Adipocyte (in vitro differentiated cells): ENCODE measurements at places on chromosomes 11 and 22.
A peak's percentile ranks its signal among the peaks of the same experiment; 100 is the strongest.

DNA sequence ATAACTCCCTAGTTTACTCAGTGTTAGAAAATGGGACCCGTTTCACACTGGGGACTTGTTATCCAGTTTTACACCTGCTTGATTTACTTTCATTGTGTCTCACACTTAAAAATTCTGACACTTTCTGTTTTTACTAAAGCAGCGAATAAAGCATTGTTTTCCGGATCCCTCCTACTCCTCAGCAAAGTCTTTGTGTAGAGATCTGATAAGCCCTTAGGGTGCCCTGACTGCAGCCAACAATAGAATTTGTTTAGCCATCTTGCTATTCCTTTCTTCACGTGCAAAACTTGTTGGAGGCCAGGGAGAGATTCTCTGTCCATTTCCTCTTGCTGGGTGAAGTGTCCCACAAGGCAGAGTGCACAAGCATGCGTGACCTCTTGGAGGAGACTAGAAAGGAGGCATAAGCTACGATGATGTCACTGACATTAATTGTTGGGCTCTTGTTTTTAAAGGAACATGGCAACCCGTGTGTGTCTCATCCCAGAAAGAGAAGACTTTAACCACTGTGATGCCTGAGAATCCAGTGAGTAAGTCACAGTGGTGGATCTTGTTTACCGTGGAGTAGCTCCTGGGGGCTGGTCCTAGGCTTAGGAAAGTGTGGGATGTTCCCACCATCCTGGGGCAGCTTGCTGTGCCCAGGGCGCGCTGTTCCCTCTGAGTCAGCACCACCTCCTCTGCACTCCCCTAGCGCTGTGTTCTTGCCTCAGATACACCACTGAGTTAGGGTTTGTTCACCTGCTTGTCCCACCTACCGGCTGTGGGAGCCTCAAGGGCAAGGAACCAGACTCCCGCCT lies 27.7 kb downstream of the MICAL2 start:
- DNase-seq: no peak

DNA sequence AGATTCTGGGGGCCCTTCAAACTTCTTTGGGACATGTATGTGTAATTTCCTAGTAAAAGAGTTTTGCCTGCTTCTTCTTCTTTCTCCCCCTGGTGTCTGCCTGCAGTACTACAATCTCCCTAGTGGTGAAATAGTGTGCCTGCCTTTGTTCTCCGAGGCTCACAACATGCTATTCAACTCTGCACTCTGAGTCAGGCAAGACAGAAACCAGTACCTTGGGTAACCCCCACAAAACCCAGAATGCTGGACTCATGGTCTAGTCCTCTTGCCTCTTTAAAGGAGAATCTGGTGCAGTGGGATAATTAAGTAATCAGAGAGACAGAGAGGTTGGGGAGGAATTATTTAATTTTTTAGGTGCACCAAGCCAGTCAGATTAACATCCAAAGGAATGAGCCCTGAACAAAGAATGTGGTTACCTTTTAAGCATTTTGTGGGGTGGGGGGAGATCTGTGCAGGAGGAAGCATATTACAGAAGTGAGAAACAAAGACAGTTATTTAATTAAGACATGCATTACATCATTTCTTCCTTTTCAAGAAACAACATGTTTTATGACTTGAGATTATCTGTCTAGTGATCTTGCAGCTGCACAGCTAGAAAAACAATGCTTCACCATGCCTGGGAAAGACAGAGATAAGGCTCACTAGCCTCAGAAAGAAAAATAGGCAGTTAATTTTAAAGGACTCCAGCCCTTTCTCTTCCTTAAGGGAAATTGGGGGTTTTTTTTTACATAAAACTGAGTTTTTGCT lies 11.0 kb upstream of the MS4A6A start:
- peak; percentile 59 for DNase-seq

DNA sequence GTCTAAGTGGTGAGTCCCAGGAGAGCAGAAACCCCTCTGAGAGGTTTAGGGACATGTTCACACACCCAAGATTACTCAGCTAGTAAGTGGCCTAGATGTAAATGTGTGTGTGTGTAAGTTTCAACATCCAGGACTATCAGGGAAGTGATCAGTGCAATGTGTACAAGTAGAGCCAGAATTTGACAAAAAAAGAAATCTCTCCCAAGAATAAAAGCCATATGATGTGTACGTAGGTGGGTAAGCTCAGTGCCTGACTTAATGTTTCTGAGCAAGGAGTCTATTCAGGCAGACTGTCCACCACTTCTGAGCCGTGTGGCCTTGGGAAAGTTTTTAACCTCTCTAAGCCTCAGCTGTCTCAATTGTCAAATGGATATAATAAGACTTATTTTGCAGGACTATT lies 133.8 kb upstream of the NAV2 start:
- DNase-seq: no peak

DNA sequence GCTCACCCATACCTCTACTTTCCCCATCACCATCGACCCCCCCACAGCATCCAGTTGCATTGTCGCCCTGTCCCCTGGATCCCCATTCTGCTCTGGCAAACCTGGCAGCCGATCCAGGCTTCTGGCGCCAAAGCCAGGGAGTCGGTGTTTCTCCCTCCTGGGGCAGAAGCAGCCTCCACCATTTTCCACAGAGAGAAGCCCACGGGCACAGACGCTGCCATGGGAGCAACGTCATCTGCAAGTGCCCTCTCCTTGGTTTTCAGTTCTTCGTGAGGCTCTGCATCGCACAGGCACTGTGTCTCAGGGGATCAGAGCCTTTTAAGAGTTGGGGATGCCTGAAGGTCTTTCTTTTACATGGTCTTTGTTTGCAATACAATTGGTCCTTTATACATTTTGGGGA lies 2.3 kb downstream of the YPEL4 start:
- DNase-seq: peak; percentile 29

DNA sequence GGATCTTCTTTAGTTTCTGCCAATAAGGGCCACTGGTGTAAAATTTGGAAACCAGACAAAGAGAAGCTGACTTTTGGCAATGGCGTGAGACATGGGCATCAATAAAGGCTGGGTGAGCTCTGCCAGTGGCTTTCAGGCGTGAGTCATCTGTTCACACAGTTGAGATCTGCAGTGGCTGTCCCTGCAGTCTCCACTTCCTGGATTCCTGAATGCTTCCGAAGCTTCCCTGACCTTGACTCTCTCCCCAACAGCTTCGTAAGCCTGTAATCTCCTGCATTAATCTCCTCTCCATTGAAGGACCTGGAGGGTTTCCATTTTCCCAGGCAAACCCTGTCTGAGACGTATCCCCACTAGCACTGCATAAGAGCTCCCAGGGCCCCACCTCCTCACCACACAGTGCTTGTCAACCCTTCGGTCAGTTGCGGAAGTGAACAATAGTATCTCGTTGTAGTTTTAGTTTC lies 574.7 kb downstream of the TBC1D22A start:
- peak; percentile 28 for DNase-seq

GRCh38 chr11:119419834-119420492 lies 3.0 kb downstream of the THY1 start:
- DNase-seq: no peak

DNA sequence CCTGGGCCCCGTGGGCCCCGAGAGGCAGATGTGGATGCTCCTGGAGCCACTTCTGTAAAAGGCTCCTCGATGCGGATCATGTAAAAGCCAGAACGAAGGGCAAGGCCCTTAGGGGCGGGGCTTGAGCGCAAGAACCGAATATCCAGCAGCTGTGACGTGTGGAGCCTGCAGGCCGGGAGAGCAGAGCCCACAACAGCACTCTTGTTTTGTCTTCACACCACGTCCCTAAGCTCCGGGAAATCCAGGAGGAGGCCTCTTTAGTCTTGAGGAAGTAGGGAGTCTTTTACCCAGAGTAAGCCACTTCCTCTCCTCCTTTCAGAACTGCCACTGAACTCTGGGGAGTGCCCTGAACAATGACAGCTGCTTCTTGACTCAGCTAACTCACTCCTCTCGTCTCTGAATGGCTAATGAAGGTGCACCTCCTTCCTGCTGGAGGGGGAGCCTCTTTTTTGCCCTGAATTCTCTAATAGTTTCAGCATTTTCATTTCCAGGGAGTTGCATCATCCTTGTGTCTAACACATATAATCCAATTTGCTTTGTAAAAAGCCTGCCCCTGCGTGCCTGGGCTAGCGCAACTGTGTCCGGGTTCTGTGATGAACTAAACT lies 12.5 kb downstream of the L3MBTL2 start:
- DNase-seq: peak; percentile 91

GRCh38 chr22:50227579-50228215 lies 17.1 kb downstream of the TUBGCP6 start:
- DNase-seq: no peak

GRCh38 chr11:76026281-76026680 lies 180.0 kb downstream of the WNT11 start:
- DNase-seq: no peak

GRCh38 chr22:36289406-36289870 lies 36.5 kb downstream of the APOL1 start:
- DNase-seq: no peak

DNA sequence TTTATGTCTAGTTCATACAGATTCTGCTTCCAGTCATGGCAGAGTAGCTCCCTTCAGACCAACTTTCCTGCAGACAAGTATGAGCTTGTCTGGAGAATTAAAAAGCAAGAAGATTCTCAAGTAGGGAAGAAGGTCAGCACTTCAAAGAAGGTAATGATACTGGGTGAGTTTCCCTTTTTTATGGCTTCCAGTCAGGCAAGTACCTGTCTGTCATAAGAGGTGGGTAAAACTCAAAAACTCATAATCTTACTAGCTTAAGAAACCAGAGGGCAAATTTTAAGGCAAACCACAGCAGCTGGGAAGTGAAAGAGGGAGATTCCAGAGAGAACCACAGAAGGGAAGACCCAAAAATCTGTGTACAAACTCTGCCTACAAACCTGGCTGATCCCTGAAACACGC lies 54.2 kb downstream of the DENND5A start:
- DNase-seq: no peak

GRCh38 chr11:116215471-116216113 lies 557.2 kb downstream of the BUD13 start:
- no peak for DNase-seq

DNA sequence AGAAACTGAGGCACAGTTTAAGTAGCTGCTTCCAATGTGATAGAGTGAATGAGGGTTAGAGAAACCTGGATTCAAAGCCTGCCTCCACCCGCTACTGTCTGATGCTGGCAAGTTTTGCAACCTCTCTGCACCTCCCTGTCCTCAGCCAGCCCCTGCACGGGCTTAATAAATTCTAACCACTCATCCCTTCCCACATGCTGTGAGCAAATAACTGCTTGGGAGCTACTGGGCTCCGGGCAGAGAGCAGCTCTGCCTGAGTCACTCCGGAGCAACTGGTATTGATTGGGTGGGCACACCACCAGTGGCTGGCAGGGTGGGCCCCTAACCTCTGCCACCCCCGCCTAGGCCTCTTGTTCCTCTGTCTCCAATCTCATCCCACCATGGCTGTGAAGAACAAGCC lies 104.3 kb upstream of the SYT13 start:
- DNase-seq: no peak

DNA sequence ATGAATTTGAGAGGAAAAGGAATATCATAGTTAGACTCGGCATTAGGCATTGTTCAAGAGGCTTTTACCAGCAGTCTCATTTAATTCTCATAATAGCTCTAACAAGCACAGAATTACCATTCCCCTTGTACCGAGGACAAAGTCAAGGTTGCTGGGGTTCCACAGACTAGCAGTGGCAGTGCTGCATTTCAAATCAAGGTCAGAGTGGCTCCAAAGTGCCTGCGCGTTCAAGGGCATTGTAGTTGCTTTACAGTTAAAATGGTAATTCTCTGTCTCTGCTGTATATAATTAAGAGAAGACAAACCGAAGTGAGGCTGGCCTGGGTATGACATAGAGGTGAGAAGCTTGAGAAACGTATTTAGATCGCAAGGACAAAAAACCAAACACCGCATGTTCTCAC lies 40.4 kb upstream of the TP53AIP1 start:
- DNase-seq: no peak

DNA sequence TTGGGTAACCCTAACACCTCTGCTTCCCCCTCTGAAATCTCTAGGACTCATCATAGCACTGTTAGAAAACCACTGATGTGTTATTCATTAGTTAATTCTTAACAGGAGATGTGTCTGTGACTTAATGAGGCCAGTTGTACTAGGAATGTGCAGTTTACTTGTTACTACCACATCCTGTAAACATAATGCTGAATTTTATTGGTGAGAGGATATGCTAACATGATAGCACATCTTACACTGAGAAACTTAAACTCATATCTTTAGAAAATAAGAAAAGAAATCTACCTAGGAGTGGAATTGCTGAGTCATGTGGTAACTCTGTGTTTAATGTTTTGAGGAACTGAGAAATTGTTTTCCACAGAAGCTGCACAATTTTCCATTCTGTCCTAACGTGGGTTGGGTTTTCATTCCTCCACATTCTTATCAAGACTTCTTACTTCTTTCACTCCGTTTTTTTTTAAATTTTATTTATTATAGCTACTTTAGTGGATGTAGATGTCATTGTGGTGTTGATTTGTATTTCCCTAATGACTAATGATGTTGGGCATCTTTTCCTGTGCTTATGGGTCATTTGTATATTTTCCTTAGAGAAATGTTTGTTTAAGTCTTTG lies 33.7 kb downstream of the RNF121 start:
- DNase-seq: peak; percentile 58

GRCh38 chr11:44559207-44559939 lies 6.1 kb upstream of the CD82 start:
- no peak for DNase-seq

DNA sequence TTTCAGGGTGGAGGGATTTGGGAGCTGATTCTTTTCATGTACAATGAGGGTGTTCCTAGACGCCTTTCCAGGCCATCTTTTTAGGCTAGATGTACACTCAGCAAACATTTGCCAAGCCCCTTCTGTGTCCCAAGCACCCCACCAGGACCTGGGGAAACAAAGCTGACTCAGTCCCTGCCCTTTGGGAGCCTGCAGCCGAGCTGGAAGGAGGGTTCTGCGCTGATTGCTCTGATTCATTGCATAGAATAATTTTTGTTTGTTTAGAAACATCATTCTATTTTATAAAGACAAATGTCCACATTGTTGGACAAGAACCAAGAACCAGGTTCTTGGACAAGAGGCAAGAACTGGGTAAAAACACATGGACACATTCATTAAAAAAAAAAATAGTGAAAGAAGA lies 16.7 kb downstream of the TP53AIP1 start:
- DNase-seq: no peak

- no peak for DNase-seq
Observed at GRCh38 chr11:64476881-64477280, 114.1 kb upstream of the SLC22A12 start.

DNA sequence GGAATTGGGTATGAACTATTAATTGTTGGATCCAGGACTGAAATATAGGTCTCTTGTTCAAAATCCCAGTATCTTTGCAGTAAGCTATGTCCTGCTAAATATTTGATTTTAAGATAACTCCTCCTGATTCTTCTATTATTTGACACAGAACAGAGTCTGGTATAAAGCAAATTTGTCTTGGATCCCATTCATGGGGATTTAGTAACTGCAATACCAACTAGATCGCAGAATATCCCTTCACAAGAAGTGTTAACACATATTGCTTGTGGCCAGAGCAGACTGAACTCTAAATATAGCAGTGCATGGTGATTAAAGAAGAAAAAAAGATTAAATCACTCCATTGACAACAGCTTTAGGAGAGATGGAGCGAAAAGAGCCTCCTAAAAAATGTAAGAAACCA lies 68.2 kb upstream of the ARHGAP42 start:
- no peak for DNase-seq

- DNase-seq: no peak
Observed at GRCh38 chr11:6991227-6991626, 28.9 kb downstream of the ZNF214 start.
